ENCODE measurements at places on chromosomes 7 and 10.

GRCh38 chr10:67763499-67764011, 67.6 kb upstream of the CTNNA3 start:
- peak; percentile 85 for DNase-seq

- DNase-seq = no peak
These were observed 365.7 kb upstream of the LRGUK start for GRCh38 chr7:133761443-133761842.

- no peak for DNase-seq
These were observed 139.7 kb downstream of the ADK start for GRCh38 chr10:74290708-74291107.

DNA sequence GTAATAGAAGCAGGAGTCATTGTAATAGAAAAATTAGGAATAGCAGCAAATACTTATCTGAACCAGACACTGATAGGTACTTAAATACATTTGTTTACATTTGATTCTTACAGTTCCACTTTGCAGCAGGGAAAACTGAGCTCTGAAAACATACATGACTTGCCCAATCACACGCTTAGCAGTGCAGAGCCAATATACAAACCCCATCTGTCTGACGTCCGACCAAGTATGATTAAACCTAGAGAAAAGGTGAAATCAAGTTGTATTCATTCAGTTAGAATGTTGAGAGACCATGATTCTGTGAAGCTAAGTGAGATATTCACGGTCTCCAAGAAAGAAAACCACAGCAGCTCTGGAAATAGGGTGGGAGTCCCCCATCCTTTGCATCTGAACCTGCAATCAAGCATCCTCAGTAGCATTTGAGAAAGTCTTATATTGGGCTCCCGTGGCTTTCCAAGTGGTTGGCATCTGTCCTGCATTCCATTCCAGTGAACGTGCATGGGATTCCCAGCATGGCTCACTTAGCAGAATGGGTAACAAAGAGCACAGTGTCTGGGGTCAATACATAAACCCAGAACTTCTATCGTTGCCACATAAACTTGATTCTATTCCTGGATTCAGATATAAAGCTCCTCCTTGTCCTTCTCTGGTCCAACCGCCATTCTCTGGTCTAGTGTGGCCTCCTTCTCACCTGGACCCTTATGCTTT, 148.7 kb upstream of the RSU1 start:
- no peak for DNase-seq

Data from germinal center (tissue), 1 donor.